Kasumi-1 (cell line): ENCODE measurements at places on chromosomes 2 and 18.

DNA sequence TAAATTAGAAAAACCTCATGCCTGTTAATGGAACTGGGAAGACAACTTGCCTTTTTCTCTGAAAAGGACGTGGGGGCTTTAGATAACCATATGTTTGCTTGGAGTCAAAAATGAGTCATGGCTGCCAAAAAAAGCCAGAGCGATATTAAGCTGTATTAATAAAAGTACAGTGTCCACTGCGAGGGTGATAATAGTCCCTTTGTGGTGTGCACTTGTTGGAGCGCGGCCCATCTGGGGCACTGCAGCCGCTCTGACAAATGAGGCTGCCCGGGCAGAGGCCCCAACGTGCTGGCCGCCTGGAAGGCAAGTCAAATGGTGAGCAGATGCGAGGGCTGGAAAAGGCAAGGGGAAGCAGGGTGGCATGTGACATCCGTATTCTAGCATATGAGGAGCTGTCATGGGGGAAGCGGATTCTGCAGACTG is 103.3 kb upstream of the NCK2 start:
- peak; percentile 67 for DNase-seq

GRCh38 chr2:200208041-200208440 is 98.5 kb upstream of the SPATS2L start:
- no peak for DNase-seq

DNA sequence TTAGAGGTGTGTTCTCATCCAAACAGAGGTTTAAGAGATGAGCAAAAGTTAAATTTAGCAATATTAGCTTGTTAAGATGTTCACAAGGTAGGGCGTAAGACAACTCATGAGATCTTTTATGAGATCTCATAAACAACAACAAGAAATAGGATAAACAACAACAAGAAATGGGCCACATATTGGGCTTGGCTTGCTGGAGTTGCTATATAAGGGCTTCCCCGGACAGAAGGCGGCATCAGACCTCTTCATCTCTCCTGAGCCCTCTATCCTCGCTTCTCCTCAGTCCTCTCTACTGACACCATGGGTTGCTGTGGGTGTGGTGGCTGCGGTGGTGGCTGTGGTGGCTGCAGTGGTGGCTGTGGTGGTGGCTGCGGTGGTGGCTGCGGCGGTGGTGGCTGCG is at the start of gene SCYGR8:
TSS of gene SCYGR8 (plus strand) at position 301 of the 400 bp plus-strand sequence. CDS start at position 301, 0 bp downstream.
- no peak for DNase-seq

DNA sequence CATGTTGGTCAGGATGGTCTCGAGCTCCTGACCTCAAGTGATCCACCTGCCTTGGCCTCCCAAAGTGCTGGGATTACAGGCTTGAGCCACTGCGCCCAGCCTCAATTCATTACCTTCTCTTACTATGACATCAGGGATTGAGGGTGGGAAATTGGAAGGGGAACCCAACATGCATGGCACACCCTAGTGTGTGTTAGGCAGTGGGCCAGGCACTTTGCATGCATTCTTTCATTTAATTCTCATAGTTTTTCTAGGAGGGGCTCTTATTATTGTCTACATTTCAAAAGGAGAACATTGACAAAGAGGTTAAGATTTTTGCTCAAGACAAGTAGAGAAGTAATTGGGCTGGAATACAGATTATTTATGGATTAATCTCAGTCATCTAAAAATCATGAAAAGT is 10.9 kb upstream of the DNAJB2 start:
- DNase-seq = no peak

- DNase-seq = peak; percentile 87
Measured at GRCh38 chr2:11155381-11156035, at the start of gene SLC66A3. Gene SLC66A3, plus strand, starts transcription at chr2:11155467. Its CDS starts 80 bp downstream, at chr2:11155547.

DNA sequence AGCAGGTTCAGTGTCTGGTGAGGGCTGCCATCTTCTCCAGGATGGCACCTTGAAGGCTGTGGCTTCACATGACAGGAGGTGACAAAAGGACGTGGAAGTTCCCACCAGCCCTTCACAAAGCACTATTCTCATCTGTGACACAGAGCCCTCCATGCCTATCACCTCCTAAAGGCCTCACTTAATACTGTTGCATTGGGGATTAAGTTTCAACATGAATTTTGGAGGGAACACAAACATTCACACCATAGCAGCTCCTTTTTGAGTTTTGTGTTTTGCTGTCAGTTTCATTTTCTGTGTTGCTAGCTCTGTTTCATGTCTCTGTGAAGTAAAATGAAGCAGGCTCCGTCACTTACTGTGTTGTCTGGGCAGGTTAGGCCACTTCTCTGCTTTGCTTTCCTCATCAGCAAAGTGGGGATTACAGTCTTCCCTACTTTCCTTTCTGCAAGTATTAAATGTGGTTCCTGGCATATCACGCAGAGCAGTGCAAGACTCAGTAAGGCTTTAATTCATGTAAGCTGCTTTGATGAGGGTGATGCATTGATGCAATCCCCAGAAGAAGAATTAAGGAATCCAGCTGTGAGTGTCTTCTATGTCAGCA is 31.6 kb downstream of the LIMS1 start:
- no peak for DNase-seq

GRCh38 chr2:21256006-21256405 is 132.2 kb downstream of the TDRD15 start:
- DNase-seq = peak; percentile 49

DNA sequence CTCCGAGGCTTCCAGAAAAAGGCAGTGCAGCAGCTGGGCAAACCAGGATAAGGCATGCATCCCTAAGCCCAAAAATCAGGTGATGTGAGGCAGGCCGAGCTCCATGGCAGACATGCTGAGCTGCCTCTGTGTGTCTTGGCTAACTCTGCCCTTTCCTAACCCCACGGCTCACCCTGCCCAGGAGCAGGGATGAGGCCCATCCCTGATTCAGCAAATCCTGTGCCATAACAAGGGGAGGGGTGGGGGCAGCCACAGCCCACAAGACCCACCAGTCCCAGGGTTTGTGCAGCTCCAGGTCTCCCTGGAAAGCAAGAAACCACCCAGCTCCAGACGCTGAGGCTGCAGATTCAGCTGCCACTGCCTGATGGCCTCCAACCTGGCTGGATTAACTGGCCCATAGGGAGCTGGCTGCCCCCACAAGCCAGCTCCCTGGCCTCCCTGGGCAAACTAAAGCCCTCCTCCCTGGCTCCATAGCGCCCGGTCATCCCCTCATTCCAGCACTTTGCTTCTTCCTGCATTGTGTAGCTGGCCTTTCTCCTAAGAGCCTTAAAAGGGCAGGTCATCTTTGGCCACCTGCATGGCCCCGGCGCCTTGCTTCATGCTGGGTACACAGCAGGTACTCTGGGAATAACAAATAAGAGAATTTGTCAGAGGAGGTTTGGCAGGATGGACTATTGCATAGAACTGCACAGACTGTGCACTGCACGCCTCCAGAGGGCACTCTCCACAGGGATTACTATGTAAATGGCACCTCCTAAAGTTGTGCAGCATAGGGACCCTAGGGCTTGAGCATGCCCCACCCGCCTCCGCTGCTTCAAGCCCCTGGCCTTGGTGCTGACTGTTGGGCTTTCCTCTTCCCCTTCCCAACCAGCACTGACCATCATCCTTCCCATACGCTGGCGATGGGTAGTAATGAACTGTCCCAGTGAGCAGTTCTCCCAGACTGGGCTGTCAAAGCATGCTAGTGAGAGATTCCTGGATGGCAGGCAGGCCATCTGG is 10.7 kb downstream of the STEAP3 start:
- DNase-seq = peak; percentile 20

DNA sequence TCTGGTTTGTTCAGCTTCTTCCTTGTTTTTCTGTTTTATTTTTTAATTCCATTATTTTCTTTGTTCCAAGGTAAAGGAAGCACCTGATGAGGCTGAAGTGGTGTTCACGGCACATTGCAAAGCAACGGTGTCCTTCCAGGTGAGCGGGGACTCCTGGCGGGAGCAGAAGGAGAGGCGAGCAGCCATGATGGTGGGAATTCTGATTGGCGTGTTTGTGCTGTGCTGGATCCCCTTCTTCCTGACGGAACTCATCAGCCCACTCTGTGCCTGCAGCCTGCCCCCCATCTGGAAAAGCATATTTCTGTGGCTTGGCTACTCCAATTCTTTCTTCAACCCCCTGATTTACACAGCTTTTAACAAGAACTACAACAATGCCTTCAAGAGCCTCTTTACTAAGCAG is 88.4 kb downstream of the DDX18 start:
- no peak for DNase-seq

- DNase-seq = no peak
Measured at GRCh38 chr18:32956591-32957315, 183.9 kb upstream of the KLHL14 start.

DNA sequence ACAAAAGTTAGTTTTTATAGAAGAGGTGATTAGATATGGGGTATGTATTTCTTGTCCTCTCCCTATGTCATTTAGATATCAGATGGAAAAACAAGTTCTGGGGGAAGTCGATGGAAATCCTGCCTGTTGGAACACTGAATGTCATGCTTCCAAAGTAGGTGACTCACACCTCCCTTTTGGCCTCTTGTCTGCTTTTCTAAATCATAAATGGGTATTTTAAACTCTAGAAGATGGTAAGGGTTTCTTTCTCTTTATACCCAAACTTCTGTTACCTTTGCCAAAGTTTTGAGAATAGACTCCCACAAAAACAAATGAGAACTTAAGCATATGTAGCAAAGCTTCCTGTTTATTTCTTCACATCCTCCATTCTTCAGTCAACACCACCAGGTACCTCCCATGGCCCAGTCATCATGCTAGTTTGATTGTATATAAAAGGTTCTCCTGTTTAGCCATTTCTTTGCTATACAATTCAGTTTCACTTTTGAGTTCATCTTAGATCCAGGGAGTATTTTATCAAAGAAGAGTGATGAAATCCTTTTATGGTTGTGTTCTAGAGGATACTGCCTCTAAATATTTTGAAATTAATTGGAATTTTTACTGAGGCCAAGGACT is 63.9 kb downstream of the PRKRA start:
- DNase-seq = no peak

DNA sequence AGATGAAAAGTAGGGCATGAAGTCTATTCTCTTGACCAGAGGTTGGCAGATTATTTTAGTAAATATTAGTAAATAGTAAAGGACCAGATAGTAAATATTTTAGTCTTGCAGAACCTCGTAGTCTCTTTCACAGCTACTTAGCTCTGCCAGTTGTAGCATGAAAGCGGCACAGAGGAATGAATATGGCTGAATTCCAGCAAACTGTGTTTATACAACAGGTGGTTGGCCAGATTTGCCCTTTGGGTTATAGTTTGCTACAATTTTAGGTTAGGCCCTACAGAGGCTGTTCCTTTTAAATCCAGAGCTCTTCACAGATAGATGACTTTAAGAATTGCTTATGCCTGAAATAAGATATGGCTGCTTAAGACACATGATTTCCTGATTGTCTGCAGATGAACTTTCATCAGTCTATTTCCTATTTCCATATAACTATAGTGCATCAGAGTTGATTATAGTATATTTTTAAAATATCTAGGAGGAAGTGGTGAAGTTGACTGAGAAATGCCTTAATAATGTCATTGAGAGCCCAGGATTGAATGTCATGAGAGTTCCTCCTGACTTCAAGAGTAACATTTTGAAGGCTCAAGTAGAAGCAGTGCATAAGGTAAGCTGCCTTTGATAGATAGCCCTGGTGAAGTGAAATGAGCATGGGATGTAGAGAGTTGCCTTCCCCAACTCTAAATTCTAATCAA is 80.5 kb downstream of the TMEM185B start:
- peak; percentile 9 for DNase-seq

DNA sequence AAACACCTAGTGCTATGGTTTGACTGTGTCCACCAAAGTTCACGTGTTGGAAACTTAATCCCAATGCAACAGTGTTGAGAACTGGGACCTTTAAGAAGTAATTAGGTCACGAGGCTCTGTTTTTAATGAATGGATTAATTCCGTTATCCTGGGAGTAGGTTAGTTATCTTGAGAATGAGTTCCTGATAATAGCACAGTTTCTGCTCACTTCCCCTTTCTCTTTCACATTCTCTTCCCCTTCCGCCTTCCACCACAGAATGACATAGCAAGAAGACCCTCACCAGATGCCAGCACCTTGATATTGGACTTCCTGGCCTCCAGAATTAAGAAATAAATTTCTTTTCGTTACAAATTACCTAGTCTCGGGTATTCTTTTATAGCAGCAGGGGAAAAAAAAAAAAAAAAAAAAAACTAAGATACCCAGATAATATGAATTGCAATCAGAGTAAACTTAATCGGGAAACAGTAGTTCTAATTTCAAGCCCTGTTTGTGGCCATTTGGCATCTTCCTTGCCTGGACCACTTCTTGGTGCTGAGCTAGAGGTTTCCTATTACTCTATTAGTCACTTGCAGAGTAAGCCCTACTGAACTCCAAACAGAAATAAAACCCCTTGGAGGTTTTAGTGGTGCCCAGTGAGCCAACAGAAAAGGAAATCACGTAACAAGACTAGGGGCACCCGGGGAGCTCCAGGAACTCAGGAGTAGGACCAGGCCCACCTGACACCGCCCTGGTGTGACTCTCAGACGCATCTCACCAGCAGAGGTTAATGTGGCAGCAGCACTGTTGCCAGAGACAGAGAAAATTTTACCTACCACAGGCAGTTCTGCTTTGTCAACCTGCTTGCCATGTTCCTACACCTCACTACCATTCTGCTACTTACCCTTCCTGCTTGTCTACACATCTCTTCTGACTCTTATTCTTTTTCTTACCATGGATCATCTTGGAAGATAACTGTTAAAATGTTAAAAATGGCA is 147.6 kb upstream of the CAB39 start:
- peak; percentile 6 for DNase-seq

- peak; percentile 65 for DNase-seq
Measured at GRCh38 chr2:163182764-163183354, 344.3 kb upstream of the KCNH7 start.

GRCh38 chr2:100242891-100243619 is 79.2 kb downstream of the LONRF2 start:
- peak; percentile 60 for DNase-seq

DNA sequence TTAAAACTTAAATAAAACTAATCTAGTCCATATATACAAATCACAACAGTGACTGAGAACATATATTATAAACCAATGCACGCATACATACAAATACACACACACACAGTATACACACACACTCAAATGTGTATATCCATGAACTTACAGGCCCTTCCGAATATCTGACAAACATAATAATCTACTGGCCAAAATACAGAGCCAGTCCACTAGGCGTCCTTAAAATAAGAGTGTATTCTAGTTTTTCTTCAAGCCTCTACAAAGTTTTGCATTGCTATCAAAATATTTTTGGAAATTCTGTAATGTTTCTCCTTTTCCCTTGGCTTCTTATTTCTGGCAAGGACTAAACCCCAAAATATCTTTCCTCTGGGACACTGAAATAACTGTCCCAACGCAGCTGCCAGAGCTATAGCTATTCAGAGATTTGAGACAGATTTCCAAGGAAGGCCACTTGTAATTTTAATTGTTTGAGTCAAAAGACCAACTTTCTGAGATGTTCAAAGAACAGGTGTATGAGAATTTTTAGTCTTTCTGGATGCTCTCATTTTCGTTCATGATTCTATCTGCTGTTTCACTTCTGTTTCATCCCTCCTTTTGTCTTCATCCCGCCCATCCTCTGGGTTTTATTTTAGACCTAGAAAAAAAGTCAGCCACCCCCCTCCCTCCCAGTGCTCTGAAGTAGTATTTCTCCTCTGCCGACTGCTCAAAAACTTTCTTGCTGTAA is 24.1 kb upstream of the SP3 start:
- DNase-seq = no peak

- no peak for DNase-seq
Measured at GRCh38 chr18:23675236-23675635, 12.5 kb upstream of the ANKRD29 start.
